Amygdala (tissue), 56 donors: ENCODE measurements at places on chromosomes 16 and 17.

DNA sequence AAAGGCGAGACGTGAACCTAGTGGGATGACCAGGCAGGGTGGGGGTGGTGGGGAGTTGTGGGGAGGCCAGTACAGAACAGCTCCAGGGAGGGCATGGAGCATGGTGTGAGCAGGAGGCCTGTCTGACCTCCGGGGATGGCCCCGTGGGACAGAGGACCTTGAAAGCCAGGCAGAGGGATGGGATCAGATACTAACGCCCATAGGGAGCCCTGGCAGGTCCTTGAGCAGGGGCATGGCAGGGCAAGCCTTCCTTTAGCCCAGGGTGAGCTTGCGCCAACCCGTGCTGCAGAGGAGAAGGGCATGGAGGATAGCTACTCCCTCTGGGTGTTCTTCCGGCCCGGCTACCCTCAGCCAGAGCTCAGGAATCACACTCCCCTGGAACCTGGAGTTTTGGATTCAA lies 35.3 kb downstream of the TMEM235 start:
- no peak for DNase-seq

- DNase-seq: no peak
These were observed 48.7 kb upstream of the AMZ2 start for GRCh38 chr17:68198931-68199836.

- no peak for DNase-seq
These were observed 16.5 kb downstream of the CDIP1 start for GRCh38 chr16:4522051-4522581.

DNA sequence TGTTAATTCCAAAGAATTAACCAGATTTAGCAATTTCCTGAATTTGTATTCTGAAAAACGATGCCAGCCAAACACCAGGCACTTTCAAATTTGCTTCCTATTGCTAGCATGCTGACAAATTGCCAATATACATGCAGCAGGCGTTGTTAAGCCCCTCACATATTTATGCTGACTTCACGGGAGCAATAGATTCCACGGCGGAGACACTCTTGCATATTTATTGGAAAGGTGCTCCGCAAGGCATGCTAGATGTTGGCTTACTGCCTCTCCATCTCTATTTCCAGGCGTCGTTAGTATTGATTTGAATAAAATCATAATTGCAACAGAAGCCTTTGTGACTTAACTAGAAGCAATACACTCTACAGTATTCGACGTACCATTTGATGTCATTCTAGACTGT lies 211.0 kb upstream of the IRX5 start:
- DNase-seq: no peak

DNA sequence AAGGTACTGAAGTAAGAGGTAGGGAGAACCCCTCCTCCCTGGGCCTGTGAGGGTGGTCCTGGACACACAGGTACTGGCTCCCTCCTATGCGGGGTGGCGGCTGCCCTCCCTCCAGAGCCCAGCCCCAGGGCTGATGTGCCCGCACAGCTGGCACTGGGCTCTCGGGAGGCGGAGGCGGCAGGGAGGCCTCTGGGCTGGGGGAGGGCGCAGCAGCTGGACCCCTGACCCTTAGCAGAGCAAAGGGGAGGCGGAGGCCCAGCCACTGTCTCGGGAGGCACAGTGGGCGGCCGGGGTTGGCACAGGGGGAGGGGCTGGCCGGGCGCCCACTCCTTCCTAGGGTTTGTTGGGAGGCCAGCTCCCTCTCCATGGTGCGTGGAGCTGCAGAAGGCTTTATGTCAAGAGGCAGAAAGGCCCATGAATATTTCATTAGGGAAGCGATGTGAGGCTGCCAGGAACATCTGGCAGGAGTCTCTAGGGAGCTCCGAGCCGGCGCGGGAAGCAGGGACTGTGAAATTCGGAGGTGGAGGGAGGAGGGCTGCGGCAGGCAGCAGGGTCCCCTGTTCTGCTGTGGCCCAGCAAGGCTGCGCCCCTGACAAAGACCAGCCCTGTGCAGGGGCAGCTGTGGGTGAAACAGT lies 44.1 kb upstream of the ACSF3 start:
- no peak for DNase-seq

- no peak for DNase-seq
These were observed 28.4 kb downstream of the CDH13 start for GRCh38 chr16:82655072-82655714.

- DNase-seq: no peak
These were observed 26.1 kb downstream of the HDAC5 start for GRCh38 chr17:44097110-44097958.

- DNase-seq: no peak
These were observed 18.2 kb downstream of the CASC3 start for GRCh38 chr17:40158438-40159013.

DNA sequence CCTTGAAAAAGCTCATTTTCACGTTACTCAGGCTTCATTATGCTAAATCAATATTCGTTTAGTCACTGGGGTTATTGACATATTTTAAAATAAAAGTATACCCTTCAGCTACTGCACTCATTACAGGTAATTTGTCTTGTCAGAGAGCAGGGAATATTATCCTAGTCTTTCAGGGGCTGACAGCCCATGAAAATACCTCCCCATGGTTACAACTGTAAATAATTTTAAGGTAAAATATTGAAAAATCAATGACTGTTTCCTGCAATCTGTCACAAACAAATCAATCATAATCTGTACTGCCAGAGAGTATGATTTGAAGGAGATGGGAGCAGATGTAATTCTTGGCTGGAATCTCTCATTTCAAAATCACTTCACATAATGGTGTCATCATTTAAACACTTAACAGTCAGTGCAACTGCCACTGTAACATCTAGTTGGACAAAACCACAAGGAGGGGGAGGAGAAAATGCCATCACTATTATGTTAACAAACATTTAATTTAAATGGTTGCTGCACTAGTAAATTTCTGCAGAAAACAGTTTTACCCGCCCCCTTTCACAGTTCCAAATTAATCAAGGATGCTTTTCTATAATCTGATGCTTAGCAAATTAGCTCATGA lies 9.3 kb upstream of the IRX5 start:
- DNase-seq: no peak

- DNase-seq: no peak
These were observed 9.9 kb downstream of the ZFP90 start for GRCh38 chr16:68548947-68549346.

GRCh38 chr16:63625126-63625525 lies 1496.7 kb downstream of the CDH11 start:
- DNase-seq: no peak

DNA sequence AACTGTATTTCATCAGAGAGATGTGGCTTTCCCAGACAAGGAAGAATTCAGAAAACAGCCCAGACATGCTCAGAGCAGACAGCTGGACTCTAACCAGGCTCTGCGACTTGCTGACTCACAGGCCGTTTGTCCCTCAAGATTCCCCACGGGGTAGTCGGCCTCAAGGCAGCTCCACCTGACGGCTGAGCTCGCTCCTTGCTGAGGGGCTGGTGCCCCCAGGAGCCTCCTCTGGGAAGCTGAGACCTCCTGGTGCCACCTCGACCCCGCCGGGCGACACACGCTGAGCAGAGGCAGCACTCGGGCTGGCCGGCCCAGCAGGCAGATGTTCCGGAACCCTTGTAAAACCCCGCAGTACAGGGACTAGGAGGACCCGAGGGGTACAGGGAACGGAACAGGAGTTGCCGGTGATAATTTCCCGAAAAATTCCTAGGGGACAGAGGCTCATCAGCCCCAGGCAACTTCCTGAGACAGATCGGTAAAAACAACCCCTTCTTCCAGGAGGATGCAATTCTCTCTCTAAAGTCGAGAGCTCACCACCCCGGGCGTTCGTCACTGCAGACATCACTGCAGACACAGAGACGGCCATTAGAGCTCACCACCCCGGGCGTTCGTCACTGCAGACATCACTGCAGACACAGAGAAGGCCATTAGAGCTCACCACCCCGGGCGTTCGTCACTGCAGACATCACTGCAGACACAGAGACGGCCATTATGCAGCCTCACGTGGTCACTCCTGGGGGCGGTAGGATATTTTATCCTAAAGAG lies 19.9 kb downstream of the RPH3AL start:
- DNase-seq: no peak

- DNase-seq: no peak
These were observed 15.0 kb upstream of the C17orf58 start for GRCh38 chr17:68011199-68011665.

DNA sequence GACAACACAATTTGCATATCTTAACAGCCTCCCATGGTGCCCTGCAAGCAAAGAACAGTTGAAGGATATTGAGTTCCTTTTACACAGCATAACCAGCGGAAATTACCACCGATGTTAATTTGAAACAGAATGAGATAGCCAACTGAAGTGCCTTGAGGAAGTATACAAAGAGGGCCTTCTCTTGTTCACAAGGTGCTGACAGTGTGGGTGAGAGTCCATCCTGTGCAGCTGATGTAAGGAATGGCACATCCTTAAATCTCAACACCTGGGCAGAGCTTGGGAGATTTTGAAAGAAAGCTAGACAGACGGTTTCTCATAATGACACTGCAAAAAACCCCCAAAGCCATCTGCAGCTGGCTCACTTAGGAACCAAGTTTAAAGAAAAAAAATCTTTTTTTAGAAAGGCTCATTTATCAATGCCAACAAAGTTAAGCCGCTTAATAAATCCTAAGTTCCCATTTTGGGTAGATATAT lies 818.6 kb downstream of the KCNJ2 start:
- DNase-seq: no peak

DNA sequence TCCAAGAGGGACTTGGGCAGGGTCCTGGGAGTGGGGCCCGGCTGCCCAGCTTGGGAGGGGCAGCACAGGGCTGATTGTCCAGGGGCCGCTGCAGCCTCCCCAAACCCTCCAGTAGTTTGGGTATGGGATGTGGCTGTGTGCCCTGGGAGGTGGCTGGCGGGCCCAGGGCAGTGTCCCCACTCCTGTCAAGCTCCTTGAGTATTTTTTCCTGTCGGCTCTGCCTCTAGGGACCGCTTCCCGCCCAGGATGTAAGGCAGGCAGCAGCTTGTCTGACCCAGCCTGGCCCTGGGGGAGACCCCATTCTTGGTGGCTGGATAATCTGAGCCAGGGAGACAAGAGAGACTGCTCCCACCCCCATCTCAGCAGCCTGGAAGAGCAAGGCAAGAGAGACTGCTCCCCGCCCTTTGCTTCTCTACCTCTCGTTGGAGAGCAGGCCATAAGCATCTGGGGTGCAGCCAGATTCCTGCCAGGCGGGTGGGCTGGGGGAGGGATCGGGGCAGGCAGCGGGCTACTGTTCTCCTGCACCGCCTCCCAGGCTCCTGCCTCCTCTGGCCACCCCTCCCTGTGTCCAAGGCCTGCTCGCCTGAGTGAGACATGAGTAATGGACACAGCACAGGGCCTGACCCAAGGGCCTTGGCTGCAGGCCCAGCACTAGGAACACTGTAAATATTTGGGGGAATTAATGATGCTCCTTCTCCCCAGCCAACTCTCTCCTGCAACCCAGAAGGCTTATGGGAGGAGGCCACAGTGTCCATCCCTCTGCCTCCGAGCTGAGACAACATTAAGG lies 18.4 kb upstream of the ITGA3 start:
- DNase-seq: no peak

DNA sequence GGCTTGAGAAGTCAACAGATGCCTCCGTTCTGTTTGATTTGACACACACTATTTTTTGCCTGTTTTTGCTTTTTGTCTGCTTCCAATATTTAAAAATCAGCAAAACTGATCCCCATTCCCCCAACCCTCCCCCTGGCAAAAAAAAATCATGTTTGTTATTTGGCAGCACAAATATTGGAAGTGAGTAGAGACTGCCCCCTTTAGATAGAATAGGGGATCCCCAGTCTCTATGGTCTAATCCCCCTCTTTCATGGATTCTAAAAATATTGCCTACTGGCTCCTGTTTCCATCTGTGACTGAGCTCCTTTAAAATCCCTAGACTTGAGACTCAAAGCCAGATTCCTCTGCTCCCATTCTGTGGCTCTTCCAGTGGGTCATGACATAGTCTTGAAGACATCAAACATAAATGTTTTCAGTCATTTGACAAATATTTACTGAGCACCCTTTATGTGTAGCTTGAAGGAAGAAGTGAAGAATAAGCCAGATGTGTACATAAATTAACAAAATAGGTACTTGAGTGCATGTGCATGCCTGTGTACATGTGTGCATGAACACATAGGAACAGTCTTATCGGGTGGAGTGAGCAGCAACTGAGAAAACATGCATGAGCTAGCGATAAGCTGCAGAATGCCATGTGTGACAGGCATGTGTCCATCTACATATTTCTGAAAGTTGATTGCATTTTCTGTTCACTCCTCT lies 101.2 kb downstream of the SALL1 start:
- no peak for DNase-seq

- DNase-seq: no peak
These were observed 8.1 kb downstream of the DEF8 start for GRCh38 chr16:89956505-89957215.

- peak; percentile 79 for DNase-seq
These were observed 2.9 kb upstream of the CARMIL2 start for GRCh38 chr16:67641779-67642708.

- DNase-seq: no peak
These were observed 68.4 kb downstream of the CMC2 start for GRCh38 chr16:80938004-80938878.

DNA sequence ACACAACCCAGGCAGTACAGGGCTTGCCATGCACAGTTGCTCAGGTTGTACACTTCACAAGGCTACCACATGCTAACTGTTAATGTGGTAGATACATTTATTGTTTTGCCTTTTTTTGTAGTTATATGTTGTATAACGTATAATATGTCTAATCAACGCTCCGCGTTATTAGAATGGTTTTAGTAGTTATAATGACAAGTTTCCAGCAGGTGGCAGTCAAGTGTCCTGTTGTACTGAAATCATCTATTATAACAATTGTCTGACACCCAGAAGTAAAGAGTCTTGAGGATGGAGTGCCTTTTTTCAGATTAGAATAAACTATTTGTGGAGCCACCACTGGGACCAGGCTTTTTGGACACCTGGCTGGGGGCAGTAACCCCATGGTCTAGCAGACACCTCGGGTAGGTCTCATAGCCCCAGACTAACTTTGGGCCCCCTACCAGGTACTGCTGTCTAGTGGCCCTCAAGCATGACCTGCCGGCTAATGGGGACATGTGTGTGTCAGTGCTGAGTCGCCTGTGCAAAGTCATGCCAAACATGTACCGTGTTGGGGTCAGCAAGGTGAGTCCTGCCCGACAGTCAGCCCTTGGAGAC lies 32.8 kb downstream of the MYO15A start:
- DNase-seq: no peak

GRCh38 chr16:10959161-10959560 lies 14.8 kb downstream of the CLEC16A start:
- DNase-seq: no peak

- no peak for DNase-seq
These were observed 1.4 kb downstream of the EFCAB13 start for GRCh38 chr17:47325176-47325575.

- DNase-seq: no peak
These were observed 428 bp downstream of the SGSM2 start for GRCh38 chr17:2337544-2338314.

GRCh38 chr17:57701124-57701523 lies 44.0 kb downstream of the CCDC182 start:
- no peak for DNase-seq

- DNase-seq: no peak
These were observed 519.3 kb downstream of the HAPSTR1 start for GRCh38 chr16:9610727-9611126.

GRCh38 chr17:66795486-66795885 lies 39.4 kb upstream of the CACNG5 start:
- DNase-seq: no peak

GRCh38 chr16:14600164-14600563 lies 29.9 kb downstream of the PARN start:
- no peak for DNase-seq

- DNase-seq: no peak
These were observed 63.0 kb upstream of the ERCC4 start for GRCh38 chr16:13856811-13857511.
